Cardiac septum (tissue), 1 donor: ENCODE measurements at places on chromosomes 6 and 20.

- DNase-seq: no peak
These were observed 387.8 kb downstream of the SMOC2 start for GRCh38 chr6:168828800-168829199.

DNA sequence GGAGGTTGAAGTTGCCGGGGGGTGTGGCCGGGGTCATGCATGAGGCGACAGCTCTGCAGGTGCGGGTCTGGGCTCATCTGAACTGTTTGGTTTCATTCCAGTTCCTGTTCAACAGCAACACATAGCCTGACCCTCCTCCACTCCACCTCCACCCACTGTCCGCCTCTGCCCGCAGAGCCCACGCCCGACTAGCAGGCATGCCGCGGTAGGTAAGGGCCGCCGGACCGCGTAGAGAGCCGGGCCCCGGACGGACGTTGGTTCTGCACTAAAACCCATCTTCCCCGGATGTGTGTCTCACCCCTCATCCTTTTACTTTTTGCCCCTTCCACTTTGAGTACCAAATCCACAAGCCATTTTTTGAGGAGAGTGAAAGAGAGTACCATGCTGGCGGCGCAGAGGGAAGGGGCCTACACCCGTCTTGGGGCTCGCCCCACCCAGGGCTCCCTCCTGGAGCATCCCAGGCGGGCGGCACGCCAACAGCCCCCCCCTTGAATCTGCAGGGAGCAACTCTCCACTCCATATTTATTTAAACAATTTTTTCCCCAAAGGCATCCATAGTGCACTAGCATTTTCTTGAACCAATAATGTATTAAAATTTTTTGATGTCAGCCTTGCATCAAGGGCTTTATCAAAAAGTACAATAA, 72.5 kb downstream of the PTPN1 start:
- DNase-seq: no peak

DNA sequence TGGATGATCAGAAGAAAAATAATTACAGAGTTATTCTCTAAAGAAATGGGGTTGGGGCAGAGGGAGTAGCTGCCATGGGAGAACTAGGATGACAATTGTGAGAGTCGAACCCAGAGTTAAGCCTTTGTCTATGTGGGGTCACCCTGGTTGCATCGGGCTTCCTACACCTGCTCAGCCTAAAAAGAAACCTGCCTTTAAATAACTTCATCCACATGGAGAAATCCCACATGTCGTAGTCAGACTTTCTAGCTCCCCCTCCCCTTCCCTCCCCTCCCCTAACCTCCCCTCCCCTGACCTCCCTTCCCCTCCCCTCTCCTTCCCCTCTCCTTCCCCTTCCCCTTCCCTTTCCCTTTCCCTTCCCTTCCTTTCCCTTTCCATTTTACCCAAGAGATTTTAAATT, 14.7 kb downstream of the VIP start:
- DNase-seq: no peak

- DNase-seq: no peak
These were observed 447.9 kb upstream of the OPRM1 start for GRCh38 chr6:153591159-153591558.

DNA sequence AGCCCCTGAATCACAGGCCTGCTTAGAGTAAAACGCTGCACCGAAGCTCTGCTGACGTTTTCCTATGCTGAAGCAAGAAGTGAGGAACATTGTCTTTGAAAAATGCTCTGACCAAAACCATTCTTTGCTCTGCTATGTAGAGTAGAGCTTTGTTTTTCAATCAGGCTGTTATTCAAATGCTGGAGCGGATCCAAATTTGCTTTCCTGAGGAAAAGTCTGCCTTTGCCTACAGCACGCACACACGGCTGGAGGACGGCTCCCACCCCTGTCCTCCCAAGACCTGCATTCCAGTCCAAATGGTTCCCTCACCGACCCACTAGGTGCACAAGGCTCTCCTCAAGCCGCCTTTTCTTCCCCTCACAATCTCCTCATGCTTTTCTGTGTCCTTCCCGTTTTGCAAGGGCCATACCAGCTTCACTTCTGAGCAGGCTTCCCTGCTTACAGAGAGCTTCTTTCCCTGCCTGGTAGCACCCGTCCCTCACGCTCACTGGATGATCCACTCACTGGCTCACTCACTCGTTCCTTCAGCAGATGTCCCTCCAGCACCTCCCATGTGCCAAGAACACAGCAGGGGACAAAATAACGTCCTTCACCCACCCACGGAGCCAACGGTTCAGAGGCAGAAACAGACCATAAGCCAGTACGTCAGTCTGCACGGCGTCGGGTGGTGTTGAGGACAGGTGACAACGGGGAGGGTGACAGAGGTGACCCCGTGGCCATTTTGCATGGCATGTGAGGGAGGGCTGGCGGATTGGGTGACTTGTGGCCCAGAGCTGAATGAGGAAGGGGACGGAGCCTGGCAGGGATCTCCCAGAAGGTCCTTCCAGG, 137.9 kb upstream of the NEDD9 start:
- DNase-seq: no peak

GRCh38 chr20:10113746-10114145, 79.0 kb downstream of the ANKEF1 start:
- no peak for DNase-seq
